HCT116 (cell line): ENCODE measurements at places on chromosomes 3 and 15. TPM values are rescaled to one million over a fixed set of nuclear protein-coding genes. Genes with fewer than 3 reads are reported as not detected.

PXYLP1 gene
- total RNA-seq: 15.3 TPM

TRAK1 gene
- 25.9 TPM for total RNA-seq

GRCh38 chr3:77038930-77039605, 831 bp upstream of the ROBO2 start:
- H3K4me1 ChIP-seq: no peaks in the 10 kb centered on the region
- no peaks in the 10 kb centered on the region for H3K27me3 ChIP-seq
- no peak overlapping the region for H3K27ac ChIP-seq
- H3K36me3 ChIP-seq: no peaks in the 10 kb centered on the region

- no peaks in the 10 kb centered on the region for H3K27me3 ChIP-seq
- DNase-seq: no peak
- no peak overlapping the region for H3K4me3 ChIP-seq
- H3K27ac ChIP-seq: no peak overlapping the region
Measured at GRCh38 chr3:56754741-56755417, 46.9 kb downstream of the ARHGEF3 start.

GRCh38 chr15:81085213-81085612, 48.9 kb upstream of the CFAP161 start:
- DNase-seq: no peak
- no peak overlapping the region for H3K4me3 ChIP-seq
- H3K27ac ChIP-seq: no peak overlapping the region
- H3K27me3 ChIP-seq: no peaks in the 10 kb centered on the region
- no peaks in the 10 kb centered on the region for H3K36me3 ChIP-seq

- no peaks in the 10 kb centered on the region for H3K27me3 ChIP-seq
- H3K27ac ChIP-seq: no peak overlapping the region
- no peaks in the 10 kb centered on the region for H3K36me3 ChIP-seq
Measured at GRCh38 chr15:83510001-83510400, 62.9 kb downstream of the SH3GL3 start.

GRCh38 chr3:4584456-4585249, 91.5 kb downstream of the ITPR1 start:
- no peaks in the 10 kb centered on the region for H3K4me1 ChIP-seq
- H3K27ac ChIP-seq: no peak overlapping the region
- no peak overlapping the region for H3K4me3 ChIP-seq

DNA sequence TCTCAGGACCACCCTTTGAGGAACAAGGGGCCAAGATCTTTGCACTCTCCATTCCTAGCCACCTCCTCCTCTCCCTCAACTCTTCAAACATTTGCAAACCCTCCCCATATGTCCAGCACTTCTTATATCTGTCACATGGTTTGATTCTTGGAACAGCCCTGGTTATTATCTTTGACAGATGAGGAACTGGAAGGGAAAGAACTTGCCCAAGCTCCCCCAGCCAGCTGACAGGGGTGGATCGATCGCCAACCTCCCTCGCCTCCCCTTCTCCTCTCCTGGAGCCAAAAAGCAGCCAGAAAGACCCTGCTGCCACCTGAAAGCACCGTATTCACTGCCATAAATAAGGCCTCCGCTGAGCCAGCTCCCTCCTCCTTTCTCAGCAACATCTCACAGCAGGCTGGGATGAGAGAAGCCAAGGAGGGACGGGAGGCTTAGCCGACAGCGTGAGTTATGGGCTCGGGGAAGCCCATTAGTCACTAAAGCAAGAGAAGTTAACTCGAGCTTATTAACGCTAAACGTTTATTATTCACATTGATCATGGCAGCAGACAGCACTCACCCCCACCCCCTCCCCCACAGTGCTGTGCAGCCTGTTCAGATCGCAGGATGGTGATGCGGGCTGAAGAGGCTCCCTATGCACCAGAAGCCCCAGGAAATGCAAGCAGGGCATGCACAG, 22.2 kb upstream of the FGD5 start:
- H3K36me3 ChIP-seq: no peaks in the 10 kb centered on the region

DNA sequence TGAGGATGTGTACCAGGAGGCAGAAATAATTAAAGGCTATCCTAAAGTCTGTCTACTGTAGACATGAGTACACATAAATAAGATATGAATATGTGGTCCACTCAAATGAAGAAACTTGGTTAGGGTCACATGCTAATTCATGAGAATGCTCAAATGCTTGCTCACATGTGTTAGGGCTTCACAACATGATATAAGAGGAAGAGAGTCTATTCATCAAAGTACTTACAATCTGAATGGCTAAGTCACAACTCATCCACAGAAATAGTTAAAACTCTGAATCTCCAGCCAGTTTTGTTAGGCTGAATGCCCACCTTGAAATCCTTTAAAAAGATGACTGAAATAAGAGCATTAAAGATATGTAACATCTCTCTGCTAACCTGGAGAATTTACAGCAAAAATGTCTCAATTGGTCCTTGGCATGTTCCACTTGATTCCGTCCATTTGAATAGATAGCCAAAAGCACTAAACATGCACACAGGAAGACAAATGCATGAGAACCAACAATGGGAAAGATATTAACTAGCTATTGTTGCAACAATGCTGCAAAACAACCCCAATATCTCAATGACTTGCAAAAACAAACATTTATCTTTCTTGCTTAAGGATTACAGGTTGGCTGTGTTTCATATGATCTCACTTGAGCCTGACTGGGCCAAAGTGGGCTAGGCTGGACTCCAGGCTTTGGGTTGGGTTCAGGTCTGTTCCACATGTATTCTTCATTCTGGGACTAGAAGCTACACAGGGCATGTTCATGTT, 10.6 kb upstream of the TBC1D5 start:
- H3K27ac ChIP-seq: no peak overlapping the region
- no peaks in the 10 kb centered on the region for H3K27me3 ChIP-seq
- no peaks in the 10 kb centered on the region for H3K4me1 ChIP-seq
- no peaks in the 10 kb centered on the region for H3K36me3 ChIP-seq
- DNase-seq: no peak
